ENCODE measurements at places on chromosomes 2 and 18.
A peak's percentile ranks its signal among the peaks of the same experiment; 100 is the strongest.

DNA sequence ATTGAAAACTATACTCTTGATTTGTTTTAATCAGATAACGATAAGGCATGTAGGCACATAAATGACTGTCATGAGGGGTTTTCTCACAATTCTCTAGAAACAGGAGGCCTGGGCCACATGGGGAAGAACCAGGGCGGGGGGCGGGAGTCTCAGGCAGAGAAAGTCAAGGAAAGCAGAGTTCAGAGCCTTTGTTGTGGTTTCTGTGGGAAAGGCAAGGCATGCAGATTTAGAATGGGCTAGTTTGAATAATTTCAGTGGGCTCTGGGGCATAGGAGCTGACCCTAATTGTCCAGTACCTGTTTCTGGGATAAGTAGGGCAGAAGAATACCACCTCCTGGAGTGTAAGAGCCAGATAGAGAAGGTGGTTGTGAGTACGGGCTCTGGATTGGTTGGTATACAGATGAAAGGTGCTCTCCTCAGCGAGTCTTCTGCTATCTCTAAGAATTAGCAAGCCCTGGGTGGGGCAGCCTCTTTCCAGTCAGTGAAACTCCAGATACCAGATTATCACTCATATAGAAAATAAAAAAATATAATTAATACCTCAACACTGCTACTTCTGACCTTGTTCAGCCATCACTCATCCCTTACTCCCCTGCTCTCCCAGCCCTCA lies 41.5 kb upstream of the CYRIA start:
- DNase-seq, result no peak

DNA sequence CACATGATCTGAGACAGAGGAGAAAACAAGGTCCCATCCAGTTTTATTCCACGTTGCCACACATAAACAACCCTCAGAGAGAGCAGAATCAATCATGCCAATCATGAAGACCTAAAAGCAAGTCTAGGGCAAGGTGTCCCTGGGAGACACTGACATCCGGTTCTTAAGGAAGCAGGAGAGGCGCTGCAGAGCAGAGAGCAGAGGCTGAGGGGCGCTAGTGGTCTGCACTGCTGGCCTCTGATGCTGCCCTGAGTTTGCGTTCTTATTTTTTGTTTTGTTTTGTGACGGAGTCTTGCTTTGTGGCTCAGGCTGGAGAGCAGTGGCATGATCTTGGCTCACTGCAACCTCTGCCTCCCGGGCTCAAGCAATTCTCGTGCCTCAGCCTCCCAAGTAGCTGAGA lies 83.3 kb downstream of the SMIM21 start:
- no peak for DNase-seq

- no peak for DNase-seq
These were observed 416.5 kb downstream of the MEIS1 start for GRCh38 chr2:66851449-66851872.

GRCh38 chr18:58493516-58494253 lies 135.2 kb downstream of the ALPK2 start:
- peak; percentile 69 for DNase-seq

DNA sequence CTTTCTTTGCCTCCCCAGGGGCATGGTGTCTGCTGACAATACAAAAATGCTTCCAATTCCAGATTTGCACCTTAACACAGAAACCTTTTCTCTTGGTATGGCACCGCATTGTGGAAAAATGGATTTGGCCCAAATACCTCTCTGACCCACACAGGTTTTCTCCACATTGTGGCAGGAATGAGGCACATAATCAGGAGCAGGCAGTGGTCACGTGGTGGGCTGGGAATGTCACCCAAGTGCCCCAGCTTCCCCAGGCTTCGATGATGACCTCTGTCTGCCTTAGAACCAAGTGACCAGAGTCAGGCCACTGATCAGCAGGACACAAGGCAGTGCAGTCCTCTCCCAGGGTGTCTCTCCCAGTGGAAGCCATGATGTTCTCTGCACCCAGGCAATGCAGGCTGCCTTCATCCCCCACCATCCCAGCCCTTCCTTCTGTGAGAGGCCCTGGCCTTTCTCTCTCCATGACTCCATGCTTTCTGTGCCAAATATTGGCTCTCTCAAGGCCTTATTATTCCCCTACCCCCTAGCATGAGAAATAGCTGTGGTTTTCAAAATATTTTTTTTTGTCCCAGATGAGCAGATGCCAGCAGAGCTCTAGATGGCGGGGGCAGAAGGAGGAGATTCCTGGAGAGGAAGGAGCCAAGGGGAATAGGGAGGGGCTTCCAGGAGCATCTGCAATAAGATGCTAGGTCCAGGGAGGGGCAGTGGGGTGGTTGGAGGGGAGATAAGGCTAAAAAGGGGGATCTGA lies 198.9 kb downstream of the ACKR3 start:
- no peak for DNase-seq

- DNase-seq, result no peak
These were observed 57.0 kb upstream of the ZC3H15 start for GRCh38 chr2:186429104-186429503.

GRCh38 chr18:74454279-74454751 lies 2.8 kb downstream of the DIPK1C start:
- no peak for DNase-seq

GRCh38 chr2:202545523-202545922 lies 89.2 kb upstream of the FAM117B start:
- no peak for DNase-seq

GRCh38 chr2:84919885-84920580 lies 14.6 kb downstream of the TMSB10 start:
- peak; percentile 40 for DNase-seq

DNA sequence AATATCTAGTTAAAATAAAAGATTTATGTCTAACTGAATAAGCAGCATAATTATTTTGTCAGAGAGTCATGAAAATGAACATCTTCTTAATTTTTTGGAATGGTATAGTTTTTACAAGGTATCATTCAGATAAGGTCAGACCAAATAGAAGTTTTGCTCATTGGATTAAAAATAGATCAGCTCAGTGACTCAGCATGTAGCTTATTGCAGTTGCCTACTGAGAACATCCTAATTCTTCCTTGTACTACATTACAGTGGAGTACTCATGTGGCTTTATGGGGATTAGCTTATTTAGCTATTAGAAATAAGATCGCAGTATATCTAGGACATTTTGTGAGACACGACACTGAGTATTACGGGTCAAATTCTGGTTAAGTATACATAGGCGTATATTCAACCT lies 38.2 kb upstream of the PPM1B start:
- DNase-seq, result no peak

- no peak for DNase-seq
These were observed 99.9 kb downstream of the SPATS2L start for GRCh38 chr2:200406379-200406778.

GRCh38 chr2:69208023-69208595 lies 178.9 kb downstream of the GFPT1 start:
- DNase-seq, result no peak

DNA sequence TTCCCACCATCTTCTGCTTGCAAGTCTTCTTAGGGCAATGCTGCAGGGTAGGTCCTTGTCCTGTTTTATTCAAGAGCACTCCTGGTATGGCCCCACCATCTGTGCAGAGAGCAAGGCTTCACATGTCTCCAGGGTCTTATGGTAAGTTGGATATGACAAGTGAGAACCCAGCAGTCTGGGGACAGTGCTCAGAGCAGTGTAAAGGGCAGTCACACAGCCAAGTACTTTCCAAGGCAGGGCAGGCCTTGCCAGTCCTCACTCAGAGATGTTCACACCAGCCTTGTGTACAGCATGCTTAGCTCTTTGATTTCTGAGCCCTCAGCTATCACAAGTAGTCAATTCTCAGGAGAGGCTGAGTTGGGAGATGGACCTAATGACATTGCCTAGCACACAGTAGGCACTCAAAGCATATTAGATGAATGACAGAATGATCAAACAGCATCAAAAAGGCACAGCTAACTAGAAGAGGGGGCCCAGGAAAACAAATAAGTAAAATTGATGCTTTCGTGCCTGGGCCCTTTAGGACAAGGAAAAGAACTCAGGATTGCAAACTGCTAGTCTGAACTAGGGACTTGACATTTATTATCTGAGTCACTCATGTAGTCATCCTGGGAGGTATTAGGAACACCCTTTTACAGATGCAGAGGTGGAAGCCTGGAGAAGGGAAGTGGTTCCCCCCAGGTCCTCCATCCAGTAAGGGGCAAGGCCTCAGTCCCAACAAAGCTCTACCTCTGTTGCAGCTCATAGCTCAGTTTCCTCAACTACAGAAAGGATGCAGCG lies 86.7 kb upstream of the CTAGE1 start:
- DNase-seq, result no peak

- no peak for DNase-seq
These were observed 1011.8 kb upstream of the CDH2 start for GRCh38 chr18:29188760-29189159.

DNA sequence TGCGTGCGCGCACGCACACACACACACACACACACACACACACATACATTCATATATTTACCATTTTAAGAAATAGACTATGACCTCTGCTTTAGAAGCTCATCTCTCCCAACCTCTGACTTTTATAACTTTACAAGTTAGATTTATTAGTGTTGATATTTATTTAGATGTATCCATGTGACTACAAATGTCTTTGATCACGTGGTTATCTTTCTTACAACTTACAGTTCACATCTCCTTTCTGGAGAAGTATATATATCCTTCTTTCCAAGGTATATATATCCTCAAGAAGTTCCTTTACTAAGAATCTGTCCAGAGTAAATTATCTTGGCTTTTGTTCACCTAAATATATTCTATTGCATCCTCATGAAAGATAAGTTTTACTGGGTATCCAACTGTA lies 16.3 kb upstream of the LTBP1 start:
- no peak for DNase-seq

- peak; percentile 29 for DNase-seq
These were observed 36.2 kb downstream of the ASB1 start for GRCh38 chr2:238462782-238463396.

DNA sequence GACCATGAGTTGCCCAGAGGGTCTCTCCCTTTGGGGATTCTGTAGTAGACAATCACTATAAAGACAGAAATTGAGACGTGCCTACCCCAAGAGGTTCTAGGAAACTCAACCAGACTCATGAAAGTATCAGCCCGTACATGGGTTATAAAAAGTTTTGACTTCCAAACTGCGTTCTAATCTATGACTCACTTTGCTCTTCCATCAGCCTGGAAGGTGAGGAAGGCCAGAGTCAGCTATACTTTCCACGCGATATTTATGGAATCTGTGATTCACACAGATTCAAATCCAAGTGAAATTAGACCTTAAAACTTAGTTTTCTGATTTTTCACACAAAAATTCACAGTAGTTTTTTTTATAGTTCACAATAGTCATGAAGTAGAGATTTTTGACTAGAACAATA lies 7.7 kb upstream of the LYPD1 start:
- no peak for DNase-seq

DNA sequence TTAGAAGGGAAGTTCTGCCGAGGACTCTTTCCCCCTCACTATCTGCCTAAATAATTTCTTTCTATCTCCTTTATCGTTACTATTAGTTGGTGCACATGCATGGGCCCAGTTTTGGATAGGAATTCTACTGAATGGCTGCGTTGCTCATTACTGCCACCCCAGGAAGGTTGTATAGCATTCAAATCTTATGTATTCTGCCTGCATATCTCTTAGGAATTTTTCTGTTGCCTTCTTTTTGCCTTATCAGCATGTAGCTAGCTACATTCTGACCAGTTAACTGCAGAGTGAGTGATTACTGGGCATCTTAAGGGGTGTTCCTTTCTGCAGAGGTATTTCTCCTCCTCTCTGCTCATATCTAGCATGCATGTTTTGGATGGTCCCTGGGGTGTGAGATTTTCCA lies 239.6 kb downstream of the TDRD15 start:
- DNase-seq, result no peak

- no peak for DNase-seq
These were observed 114.1 kb upstream of the TRIB2 start for GRCh38 chr2:12602661-12603060.

- DNase-seq, result no peak
These were observed 360.6 kb upstream of the TNP1 start for GRCh38 chr2:217220228-217221013.

GRCh38 chr18:75211953-75212750 lies 1.6 kb downstream of the TSHZ1 start:
- DNase-seq, result no peak

- no peak for DNase-seq
These were observed 45.3 kb downstream of the LRPPRC start for GRCh38 chr2:43950383-43951008.

- no peak for DNase-seq
These were observed 10.5 kb upstream of the KLF7 start for GRCh38 chr2:207176247-207176646.

DNA sequence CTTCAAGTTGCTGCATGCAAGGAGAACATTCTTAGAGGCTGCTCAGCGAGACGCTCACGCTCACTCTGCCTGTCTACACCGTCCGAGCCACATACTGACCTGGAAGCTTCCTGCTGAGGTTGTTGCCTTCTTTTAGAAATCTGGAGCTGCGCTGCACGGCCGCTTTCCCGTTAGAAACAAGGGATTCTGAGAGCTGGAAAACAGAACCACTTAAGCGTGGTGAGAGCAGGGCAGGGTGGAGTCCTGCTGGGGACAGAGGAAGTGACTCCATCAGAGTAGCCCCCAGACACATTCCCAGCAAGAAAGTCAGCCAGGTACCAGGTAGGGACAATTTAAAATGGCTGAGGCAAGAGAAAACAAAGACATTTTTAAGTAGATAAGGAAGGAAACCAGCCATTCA lies 135.2 kb downstream of the LAMA1 start:
- DNase-seq, result no peak

DNA sequence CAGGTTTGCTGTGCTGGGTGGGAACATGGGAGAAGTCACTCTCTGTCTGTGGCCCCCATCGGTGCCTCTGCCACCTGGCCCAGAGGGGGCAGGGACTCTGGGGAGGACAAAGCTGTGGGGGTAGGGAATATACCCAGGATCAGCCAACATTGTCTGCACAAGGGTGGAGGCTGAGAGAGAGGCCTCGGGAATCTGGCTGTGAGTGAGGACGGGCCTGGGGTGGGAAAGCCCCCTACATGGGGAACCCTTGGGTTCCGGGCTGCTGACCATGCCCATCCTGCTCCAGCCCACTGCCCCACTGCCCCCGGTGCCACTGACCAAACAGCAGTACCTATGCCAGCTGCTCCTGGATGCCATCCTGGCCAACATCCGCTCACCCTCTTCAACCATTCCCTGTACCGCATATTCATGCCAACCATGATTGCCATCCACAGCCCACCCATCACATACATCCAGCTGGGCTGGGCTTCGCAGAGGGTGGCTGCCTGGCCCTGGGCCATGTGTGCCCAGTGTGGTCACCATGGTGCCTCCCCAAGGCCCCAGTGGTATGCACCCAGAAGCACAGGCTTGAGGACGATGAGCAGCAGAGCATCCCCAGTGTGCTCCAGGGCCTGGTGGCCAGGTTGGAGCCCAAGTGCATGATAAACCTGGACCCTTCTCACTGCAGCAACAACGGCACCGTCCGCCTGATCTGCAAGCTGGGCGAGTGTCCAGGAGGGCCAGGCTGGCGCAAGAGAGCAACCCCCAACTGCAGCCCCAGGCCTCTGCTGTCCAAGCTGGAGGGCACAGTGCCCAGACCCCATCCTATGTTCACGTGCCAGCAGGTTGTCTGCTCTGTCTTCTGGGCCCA lies 6.9 kb upstream of the POTEF start:
- DNase-seq, result no peak

- no peak for DNase-seq
These were observed 118.5 kb downstream of the ASXL3 start for GRCh38 chr18:33696332-33697162.
